ENCODE measurements at places on chromosomes 2 and 18. TPM values are rescaled to one million over a fixed set of nuclear protein-coding genes. Genes with fewer than 3 reads are reported as not detected.

- no peaks in the 10 kb centered on the region for H3K27me3 ChIP-seq
- no peak overlapping the region for H3K27ac ChIP-seq
- DNase-seq: peak; percentile 8
Observed at GRCh38 chr2:149422337-149422990, 92.1 kb downstream of the LYPD6 start.

DNA sequence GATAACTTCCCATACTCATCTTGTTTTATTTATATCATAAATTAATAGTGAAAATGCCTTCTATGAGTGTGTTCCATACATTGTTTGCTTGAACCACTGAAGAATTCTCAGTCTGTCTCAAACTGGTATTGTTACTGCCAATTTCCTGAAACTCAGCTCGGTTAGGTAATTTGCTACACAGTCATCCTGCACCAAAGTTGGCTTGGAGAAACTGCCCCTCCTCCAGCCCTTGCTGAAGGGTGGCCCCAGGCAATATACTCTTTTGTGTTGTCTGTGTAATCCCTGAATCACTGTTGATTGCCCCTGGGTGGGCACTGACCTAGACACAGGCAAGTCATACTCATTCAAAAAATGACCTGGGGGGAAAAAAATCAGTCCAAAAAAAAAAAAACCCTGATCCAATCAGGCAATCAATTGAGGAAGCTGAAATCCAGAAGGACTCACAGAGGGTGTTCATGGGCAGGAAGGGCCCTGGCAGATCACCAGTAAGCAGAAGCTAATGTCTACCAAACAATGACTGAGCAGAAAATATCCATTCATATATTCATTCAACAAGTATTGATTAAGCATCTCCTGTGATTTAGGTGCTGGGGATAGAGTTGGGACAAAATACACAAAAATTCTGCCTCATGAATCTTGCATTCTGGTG, 3.8 kb upstream of the SESTD1 start:
- H3K4me3 ChIP-seq: no peak overlapping the region
- no peak overlapping the region for H3K27ac ChIP-seq
- H3K4me1 ChIP-seq: peaks cover 23% of the 10 kb centered on the region
- no peaks in the 10 kb centered on the region for H3K36me3 ChIP-seq
- DNase-seq: no peak

DNA sequence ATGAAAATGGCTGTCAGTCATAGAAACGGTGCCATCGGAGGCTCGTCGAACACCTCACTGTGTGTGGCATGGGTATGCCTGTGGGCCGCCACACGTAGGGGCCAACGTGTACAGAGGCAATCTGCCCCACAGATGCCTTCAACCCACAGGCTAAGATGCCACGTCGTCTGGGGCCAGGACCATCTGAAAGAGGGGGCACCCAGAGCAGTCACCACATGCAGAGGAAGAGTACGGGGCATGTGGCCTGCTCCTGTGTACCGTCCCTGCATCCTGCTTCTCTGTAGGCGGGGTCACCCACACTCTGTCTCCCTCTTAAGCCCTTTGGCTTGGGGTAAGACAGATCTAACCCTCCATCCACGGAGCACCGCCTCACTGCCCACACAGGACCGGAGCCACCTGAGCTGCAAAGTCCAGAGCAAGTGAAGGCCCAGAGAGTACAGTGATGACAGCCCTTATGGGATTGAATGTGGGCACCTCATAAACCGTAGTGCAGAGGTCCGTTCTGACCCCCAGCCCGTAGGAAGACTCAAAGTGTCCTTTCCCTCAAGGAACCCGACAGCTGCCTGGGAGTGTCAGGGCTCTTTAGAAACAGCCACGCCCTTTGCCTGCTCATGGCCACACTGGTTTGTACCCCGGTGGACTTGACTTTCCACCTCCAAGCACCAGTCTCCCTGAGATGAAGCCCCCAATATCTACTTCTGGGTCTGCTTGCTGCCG, 66.2 kb downstream of the TWIST2 start:
- H3K4me3 ChIP-seq: no peak overlapping the region
- H3K27ac ChIP-seq: no peak overlapping the region
- no peaks in the 10 kb centered on the region for H3K27me3 ChIP-seq
- no peaks in the 10 kb centered on the region for H3K4me1 ChIP-seq
- no peaks in the 10 kb centered on the region for H3K36me3 ChIP-seq

The SATB2 gene
- 4.3 TPM for total RNA-seq
